Right ventricle myocardium superior (tissue), 1 donor: ENCODE measurements at places on chromosomes 16 and 17.

DNA sequence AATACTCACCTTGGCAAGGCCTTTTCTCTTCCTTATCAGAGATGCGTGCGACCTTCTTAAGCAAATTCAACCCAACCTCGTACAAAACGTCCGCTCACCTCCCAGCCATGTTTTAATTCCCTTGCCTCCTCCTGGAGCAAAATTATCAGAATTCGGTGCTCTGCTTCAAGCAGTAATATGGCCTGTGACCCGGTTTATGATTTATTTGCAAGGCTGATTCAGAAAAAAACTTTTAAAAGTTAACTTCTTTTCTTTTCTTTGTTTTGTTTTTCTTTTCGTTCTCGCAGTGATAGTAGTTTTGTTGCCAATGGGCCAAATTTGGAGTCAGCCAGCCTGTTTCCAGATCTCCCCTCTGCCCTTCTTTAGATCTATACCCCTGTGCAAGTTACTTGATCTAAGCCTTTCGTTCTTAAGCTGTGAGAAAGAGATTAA is at the start of gene PHLPP2:
PHLPP2 (minus strand) TSS at position 382 of the 432 bp plus-strand sequence. CDS start 9,906 bp downstream, outside the sequence.
- DNase-seq, result no peak

DNA sequence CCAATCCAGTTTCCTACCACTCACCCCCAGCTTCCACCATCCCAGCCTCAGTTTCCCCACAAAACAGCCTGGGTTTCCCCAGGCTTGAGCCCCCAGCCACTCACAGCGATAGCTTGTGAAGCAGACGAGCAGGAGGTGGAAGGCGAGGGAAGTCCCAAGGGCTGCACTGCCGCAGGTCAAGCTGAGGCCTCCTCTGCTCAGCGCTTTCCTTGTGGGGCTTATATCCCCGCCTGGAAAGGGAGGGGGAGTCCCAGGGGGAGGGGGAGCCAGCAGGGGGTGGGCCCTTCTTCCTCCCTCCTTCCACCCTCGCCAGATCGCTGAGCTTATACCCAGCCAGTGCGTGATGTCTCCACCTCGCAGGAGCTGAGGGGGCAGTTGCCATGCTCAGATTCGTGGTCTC is at the start of gene PYY:
PYY (minus strand) TSS at position 195 of the 400 bp plus-strand sequence. CDS start 457 bp downstream, outside the sequence.
- DNase-seq, result no peak

DNA sequence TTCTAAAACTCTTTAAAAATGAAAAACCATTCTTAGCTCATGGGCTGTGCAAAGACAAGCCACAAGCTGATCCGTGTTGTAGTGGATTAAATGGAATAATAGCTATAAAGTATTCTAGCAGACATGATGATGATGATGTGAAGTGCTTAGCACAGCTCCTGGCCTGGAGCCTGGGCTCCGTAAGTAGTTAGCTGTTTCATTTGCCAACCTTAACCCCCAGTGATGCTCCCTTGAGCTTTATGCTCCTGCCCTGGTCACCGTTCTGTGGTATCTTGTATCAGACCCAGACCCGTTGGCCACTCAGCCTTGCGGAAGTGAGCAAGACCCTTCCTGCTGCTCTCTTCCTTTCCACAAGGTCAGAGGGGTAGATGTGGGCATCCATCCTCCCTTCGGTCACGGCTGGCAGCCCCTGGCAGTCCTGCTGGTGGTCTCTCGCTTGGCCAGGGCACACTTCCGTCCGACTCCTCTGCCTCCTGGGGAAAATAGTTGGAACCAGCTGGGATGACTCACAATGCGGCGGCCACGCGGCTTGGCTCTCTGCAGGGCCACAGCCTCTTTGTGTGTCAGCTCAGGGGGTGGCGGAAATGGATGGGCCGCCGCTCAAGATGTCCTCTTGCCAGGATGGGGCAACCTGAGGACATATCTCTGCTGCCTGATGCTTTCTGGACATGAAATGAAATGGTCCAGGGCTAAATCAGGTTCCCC is 79.1 kb downstream of the GPR139 start:
- DNase-seq, result no peak

DNA sequence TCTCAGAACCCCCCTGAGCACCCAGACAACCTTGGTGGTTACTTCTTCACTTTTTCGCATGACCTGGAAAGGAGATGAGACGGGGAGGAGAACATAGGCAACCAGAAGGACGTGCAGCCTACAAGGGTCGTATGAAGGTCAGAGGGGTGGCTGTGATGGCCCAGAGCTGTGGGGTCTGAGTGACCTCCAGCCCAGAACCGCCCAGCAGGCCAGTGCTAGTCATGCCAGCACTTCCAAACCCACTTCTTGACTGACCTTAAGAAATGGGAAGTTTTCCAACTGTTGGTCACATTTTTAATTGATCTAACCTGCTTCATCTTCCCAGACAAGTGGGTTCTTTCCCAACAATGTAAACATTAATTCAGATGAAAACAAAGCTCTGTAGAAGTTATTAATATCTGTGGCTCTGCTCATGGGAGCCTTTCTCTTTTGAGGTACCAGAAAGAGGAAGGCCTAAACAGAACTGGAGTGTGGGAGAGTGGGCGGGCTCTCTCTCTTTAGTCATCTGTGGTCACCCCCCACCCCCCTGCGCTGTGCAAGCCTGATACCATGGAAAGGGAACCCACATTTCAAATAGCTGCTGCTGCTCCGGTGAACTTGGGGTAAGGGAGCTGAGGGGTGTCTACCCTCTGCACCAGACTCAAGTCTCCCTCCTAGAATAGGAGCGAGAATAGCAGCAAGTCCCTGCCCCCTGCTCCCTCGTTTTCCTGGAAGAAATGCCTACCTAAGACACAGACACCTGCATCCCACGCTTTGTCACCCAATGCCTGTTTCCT is 101.6 kb downstream of the RAB11FIP4 start:
- DNase-seq, result peak; percentile 74
